ENCODE measurements at places on chromosomes 3 and 15. TPM values are rescaled to one million over a fixed set of nuclear protein-coding genes. Genes with fewer than 3 reads are reported as not detected.

The HTR3E gene
- total RNA-seq, result not detected

The UBE2E2 gene
- 16.5 TPM for total RNA-seq

The FSTL1 gene
- total RNA-seq, result 1.0 TPM

The PLA2G4D gene
- not detected for total RNA-seq

The LEKR1 gene
- 1.1 TPM for total RNA-seq

The ZNF620 gene
- 2.5 TPM for total RNA-seq

The GP9 gene
- not detected for total RNA-seq

The GPR149 gene
- not detected for total RNA-seq

The AMIGO3 gene
- total RNA-seq, result not detected

The MYRIP gene
- total RNA-seq, result not detected

The TLR9 gene
- 2.0 TPM for total RNA-seq

The SEMA3G gene
- not detected for total RNA-seq

The XYLB gene
- 4.7 TPM for total RNA-seq

The NR2E3 gene
- total RNA-seq, result not detected

The KLHL18 gene
- 32.6 TPM for total RNA-seq

The TMIE gene
- total RNA-seq, result 0.81 TPM

The IDH3A gene
- total RNA-seq, result 106 TPM

The FRMD5 gene
- total RNA-seq, result 0.23 TPM

The CCK gene
- total RNA-seq, result not detected

The SERPINI2 gene
- total RNA-seq, result not detected

The POLG gene
- 106 TPM for total RNA-seq

The ANP32A gene
- total RNA-seq, result 246 TPM

The OR5H6 gene
- total RNA-seq, result not detected

The CLDN11 gene
- not detected for total RNA-seq

The NEO1 gene
- 3.1 TPM for total RNA-seq

The MCTP2 gene
- 16.2 TPM for total RNA-seq

The REC114 gene
- not detected for total RNA-seq

The SLC22A13 gene
- total RNA-seq, result 0.31 TPM

The RPL29 gene
- total RNA-seq, result 2,039 TPM

The SH2D7 gene
- not detected for total RNA-seq

The PAQR9 gene
- total RNA-seq, result not detected

The CLDN18 gene
- not detected for total RNA-seq

The CCR2 gene
- 0.83 TPM for total RNA-seq

The NTRK3 gene
- not detected for total RNA-seq

The EOMES gene
- total RNA-seq, result 4.4 TPM

The C3orf18 gene
- 41.3 TPM for total RNA-seq

The GRM2 gene
- 0.22 TPM for total RNA-seq

The ATP13A4 gene
- 3.5 TPM for total RNA-seq

The RARRES1 gene
- total RNA-seq, result not detected

The HRH1 gene
- 0.59 TPM for total RNA-seq

The IL12A gene
- total RNA-seq, result not detected

The SV2B gene
- not detected for total RNA-seq

The AHSG gene
- total RNA-seq, result not detected

The IL5RA gene
- not detected for total RNA-seq

The SLITRK3 gene
- not detected for total RNA-seq

The IGF1R gene
- total RNA-seq, result 24.7 TPM

The RSRC1 gene
- 44.7 TPM for total RNA-seq

The SEMA5B gene
- total RNA-seq, result not detected

The COL6A5 gene
- total RNA-seq, result not detected

The NR2F2 gene
- not detected for total RNA-seq

The MUC20 gene
- total RNA-seq, result 0.65 TPM

The CTXND1 gene
- total RNA-seq, result not detected

The QTRT2 gene
- total RNA-seq, result 36.8 TPM

The LINGO1 gene
- total RNA-seq, result not detected

The VGLL3 gene
- not detected for total RNA-seq

The GOLGA8J gene
- 0.38 TPM for total RNA-seq

The MGLL gene
- total RNA-seq, result 1.1 TPM
